ENCODE measurements at places on chromosomes 7 and 10. TPM values are rescaled to one million over a fixed set of nuclear protein-coding genes. Genes with fewer than 3 reads are reported as not detected.

Gene FKBP6
- not detected for polyA plus RNA-seq

GRCh38 chr7:141511316-141511675 lies 39.9 kb upstream of the AGK start:
- DNase-seq, result no peak

DNA sequence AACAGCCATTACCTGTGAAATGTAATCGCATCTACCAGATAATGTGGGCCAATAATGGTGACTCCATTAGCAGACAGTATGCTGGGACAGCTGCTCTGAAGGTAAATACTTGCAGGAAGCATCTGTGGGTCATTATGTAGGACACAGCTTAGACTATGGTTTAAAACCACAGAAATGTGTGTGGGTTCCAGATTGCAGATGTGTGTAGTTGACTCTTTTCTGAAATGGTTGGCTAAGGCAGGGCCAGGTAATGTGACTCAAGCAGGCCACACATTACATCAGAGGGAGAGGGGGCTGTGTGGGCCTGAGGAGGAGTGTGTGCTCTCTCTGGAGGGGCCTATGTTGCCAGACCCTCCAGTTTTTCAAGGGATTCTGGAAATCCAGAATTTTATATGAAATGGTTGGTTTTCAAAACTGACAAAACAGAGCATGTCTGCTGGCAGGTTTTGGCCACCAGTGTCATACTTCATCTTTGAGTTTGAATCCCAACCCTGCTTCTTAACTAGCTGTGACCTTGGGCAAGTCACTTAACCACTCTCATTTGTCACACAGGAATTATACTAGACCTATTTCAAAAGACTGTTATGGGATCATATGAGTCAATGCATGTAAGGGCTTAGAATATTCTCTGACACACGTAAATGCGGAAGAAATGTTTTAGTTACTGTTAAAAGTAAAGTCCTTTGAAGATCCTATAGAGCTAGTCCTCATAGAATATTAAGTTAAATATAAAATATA lies 64.5 kb downstream of the MCMBP start:
- DNase-seq, result no peak

- DNase-seq, result no peak
Measured at GRCh38 chr7:82839063-82839462, 323.6 kb downstream of the PCLO start.

- no peak for DNase-seq
Measured at GRCh38 chr10:104337521-104337984, 712 bp downstream of the ITPRIP start.

DNA sequence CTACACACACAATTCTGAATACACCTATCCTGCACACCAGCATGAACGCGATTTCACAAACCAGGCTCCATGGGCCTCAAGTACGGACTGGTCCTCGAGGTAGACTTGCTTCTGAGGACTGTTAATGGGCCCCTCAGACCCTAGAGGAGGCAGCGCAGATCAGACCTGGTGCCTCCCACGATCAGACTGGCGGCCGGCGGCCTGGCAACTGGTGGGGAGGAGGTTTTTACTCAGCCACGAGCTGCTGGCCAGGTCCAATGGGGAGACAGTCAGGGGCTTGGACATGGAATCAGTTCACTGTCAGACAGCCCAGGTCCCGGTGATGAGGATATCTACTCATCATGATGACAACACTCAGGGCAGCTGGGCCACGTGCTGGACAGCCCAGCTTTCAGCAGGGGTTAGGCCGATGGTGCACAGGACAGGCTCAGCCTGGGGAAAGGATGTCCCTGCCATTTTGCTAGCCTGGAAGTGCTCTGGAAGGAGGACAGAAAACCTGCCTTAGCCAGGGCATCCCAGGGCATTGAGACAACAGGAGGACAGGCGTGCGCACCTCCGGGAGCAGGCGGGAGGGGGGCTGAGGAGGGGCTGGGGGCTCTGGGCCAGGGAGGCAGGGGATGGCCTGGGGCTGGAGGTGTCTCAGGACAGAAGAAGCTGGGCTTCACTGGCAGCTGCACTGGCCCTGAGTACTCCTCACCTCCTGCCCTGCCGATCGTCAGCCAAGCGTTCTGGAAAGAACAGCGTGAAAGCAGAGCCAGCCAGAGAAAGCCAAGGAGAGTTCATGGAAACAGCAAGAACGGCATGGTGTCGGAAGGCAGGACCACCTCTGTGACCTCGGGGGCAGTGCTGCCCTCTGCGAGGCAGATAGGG lies 48.0 kb upstream of the RASGEF1A start:
- DNase-seq, result no peak

- no peak for DNase-seq
Measured at GRCh38 chr10:129758207-129759021, 205.7 kb downstream of the EBF3 start.

All from CD4-positive, alpha-beta memory T cell (primary cell).